ENCODE measurements at places on chromosomes 7 and 10. TPM values are rescaled to one million over a fixed set of nuclear protein-coding genes. Genes with fewer than 3 reads are reported as not detected.

The TUBB8 gene
- 0.24 TPM for total RNA-seq

The GSTK1 gene
- total RNA-seq = 43.1 TPM

The TCAF1 gene
- total RNA-seq = 44.5 TPM

The HTRA1 gene
- 0.55 TPM for total RNA-seq

The NUP42 gene
- 38.2 TPM for total RNA-seq

The PKD2L1 gene
- not detected for total RNA-seq

The GALNT17 gene
- total RNA-seq = not detected

The PLEKHS1 gene
- 0.09 TPM for total RNA-seq

The EBLN1 gene
- not detected for total RNA-seq

The CYP17A1 gene
- not detected for total RNA-seq

The STAG3 gene
- 2.4 TPM for total RNA-seq

The MYO3A gene
- total RNA-seq = 0.88 TPM

The WEE2 gene
- not detected for total RNA-seq

The SVOPL gene
- total RNA-seq = not detected

The CHST3 gene
- 10.0 TPM for total RNA-seq

The SEPTIN7 gene
- total RNA-seq = 295 TPM

The RNLS gene
- total RNA-seq = 8.1 TPM

The HPS1 gene
- total RNA-seq = 40.6 TPM

The TCERG1L gene
- 16.3 TPM for total RNA-seq
